NCI-H1092 (cell line): ENCODE measurements at places on chromosomes 4 and X.
A peak's percentile ranks its signal among the peaks of the same experiment; 100 is the strongest.

- no peak for DNase-seq
Measured at GRCh38 chr4:104475652-104476051, 19.0 kb downstream of the CXXC4 start.

DNA sequence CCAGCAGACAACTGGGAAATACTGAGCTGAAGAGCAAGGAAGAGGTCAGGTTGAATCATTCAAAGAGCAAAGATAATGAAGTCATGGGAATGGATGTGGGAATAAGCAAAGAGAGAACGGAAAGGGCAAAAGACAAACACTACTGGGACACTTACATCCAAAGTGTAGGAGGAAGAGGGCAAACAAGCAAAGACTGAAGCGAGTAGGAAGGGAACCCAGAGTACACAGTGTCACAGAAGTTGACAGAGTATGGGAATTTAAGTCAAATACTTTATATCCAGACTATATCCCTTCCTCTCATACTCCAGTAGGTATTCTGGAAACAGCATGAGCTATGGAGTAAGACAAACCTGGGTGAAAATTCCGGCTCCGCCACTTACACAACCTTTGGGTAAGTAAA is 12.5 kb downstream of the GPC3 start:
- no peak for DNase-seq

DNA sequence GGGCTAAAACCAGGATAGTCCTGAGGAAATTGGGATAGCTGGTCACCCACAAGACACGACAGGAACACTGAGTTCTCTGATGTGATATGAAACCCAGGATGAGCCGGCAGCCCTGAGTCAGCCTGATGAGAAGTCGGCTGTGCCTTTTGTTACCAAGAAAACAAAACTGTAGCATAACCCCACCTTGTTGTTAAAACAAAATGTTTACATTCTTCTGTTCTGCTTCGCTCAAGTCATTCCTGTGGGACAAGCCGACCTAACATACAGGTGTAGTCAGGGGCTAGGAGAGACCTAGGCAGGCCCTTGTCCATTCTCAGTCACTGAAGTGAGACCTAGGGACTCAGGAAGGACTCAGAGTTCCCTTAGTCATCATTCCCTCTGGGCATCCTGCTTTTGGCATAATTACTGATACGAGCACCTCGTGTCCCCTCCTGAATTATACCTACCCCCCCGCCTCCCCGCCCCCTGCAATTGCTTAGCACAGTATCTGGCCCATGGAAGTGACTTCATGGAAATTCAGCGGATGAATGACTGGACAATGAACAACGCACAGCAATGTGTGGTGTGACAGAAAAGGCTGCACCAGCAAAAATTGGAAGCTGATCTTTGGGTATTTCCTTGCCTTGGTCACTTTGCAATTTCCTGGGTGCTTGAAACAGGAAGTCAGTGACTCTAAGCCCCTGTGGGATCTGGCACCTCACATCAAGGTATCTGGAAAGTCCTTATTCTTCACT is 31.9 kb upstream of the TLR2 start:
- no peak for DNase-seq

- no peak for DNase-seq
Measured at GRCh38 chr4:4871573-4872313, 12.3 kb downstream of the MSX1 start.

DNA sequence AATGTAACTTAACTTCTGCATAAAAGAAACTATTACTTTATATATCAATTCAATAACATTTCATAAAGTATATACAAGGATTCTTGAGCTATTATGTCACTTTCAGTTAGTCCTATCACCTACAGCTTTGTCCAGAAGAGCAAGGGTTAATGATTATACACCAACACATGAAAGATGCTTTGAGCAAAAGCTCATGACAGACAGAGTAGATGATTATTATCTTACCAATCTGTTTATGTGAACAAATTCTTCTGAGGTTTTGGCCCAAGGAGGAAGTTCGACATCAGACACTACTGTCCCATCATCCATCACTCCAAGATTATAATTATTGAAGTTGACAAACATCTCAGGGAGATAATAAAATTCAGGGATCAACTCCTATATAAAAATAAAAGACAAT is 166.7 kb upstream of the MAB21L2 start:
- no peak for DNase-seq

DNA sequence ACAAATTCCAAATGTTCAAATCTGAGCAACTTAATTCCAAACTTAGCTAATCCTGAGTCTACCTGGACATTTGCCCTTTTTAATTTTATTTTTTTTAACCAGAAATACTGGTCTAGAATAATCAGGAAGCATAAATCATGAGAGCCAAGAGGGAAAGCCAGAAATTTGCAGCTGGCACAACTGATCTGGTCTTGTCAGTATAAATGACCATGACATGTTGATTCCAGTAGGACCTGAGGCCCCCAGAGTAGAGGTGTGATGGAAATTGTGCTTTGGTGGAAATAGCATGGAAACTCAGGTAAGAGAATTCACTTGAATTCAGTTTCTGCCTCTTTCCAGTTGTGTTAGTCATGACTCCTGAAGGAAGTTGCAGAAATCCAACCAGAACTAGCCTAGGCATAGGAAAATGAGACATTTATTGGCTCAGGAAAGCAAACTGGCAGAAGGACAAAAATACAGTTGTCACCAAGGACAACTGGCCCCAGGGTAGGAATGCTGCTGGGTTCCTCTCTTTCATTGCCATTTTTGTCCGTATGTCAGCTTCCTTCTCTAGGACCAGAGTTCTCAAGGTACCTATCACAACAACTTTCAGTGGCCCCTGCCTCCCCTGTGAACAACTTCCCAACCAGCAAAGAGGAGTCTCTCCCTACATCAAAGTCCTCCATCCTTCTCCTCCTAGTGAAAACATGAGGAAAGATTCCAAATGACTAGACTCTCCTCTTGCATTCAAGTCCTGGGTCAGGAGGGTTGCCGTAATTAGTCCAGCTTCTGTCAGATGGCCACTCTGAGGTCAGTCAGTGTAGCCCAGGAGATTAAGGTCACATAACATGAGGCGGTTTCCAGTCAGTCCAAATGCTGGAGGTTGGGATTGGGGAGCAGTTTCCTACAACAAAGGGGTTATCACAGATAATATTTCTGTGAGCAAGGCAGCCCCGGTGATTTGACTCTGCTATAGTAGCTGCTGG is 29.3 kb upstream of the MYOZ2 start:
- DNase-seq: no peak

DNA sequence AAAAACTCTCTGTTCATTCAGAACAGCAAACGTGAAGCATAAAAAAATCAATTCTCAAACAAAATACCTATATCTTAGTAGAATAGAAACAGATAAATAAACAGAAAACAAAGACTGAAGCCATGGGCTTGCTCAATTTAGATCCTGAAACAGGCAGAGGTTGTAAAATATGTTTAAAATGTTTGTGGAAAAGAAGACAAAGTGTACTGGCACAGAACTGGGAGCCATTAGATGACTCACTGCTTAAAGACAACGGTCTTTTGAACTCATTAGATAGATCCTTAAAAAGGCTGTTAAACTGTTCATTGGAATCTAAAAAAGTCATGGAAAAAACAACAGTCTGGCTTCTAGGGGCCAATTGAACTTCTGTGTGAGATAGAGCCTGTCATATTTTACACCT is 247.0 kb upstream of the NDST4 start:
- no peak for DNase-seq

DNA sequence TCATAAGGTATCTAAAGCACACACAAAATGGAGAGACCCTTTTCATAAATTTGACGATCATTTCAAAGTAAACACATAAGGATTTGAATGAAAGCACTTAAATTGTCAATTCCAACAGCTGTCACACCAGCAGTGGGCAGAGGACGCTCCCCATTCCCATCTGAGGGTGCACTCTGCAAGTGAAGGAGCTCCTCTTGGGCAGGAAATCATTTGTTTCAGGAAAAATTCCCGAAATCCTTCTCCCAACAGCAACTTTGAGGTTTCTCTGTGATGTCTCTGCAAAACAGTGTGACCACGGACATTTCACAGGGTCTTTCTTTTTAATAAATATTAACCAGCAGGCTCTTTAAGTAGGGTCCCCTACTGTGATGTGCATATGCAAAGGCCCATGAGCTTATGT is 111.0 kb downstream of the EPHA5 start:
- DNase-seq: peak; percentile 23

GRCh38 chrX:50638123-50638522 is 167.5 kb upstream of the DGKK start:
- no peak for DNase-seq

DNA sequence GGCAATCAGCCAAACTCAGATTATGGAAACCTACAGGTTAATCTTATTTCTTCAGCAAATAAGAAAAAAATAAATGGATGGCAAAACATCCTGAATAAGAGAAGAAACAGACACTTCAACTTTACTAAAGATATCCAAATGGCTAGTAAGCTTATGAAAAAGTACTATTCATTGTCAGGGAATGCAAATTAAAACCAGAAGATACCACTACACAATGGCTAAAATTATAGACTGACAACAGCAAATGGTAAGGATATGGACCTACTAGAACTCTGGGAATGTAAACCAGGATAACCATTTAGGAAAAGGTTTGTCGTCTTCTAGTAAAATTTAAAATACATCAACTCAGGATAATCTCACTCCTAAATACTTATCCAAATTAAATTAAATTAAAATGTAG is 24.3 kb downstream of the GRSF1 start:
- no peak for DNase-seq

DNA sequence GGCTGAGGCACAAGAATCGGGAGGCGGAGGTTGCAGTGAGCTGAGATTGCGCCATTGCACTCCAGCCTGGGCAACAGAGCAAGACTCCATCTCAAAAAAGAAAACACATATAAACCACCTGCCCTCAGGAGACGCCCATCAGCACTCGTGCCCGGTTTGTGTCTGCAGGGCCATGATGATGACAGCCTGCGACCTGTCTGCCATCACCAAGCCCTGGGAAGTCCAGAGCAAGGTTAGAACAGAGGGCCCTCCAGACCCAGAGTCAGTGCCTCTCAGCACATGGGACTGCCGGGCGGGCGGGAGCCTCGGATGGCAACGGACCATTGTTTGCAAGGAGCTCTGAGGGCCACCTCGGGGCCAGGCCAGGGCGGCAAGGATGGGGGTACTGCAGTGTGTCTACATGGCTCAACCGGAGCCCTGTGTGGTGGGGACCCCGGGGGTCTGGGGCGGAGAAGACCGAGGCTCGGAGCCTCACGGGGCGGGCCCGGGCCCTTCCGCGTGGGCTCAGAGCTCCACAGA is 9.3 kb downstream of the ATP5ME start:
- no peak for DNase-seq

DNA sequence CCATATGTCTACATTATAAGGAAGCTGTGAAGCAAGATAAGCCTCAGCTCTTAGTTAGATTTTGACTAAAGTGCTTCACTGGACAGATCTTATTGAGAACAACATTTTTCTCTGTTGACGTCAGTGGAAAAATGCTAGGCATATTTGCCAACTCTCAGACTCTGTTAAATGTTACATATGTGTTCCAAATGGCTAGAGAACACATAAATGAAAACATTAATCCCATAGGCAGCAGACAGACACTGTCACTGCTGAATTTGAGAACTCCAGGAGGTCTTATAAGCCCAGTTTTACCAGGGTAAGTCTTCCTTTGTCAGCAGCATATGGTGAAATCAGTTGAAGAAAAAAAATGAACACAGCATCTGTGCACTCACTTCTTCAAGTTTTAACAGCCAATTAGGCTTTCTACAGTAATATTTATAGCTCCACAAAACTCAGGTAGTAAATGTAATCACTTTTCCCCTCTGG is 186.9 kb downstream of the CAMK2D start:
- DNase-seq: no peak

GRCh38 chrX:9369802-9370291 is 95.0 kb upstream of the TBL1X start:
- no peak for DNase-seq

DNA sequence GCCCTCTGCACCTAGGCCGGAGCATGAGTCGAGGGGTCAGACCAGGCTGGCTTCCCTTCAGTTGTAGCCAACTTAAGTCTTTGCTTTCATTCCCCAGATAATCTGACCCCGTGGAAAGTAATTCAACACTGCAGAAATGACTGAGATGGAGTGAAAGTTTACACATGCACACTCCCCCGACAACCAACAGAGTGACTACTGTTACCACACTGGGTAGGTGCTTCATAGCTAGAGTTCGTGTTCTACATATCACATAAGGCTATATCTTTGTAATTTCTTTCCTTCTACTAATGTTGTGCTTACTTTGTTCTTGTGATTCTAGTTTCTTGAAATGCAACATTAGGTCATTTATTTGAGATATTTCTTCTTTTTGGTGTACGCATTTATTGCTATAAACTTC is 7.2 kb upstream of the CTAG2 start:
- DNase-seq: no peak

DNA sequence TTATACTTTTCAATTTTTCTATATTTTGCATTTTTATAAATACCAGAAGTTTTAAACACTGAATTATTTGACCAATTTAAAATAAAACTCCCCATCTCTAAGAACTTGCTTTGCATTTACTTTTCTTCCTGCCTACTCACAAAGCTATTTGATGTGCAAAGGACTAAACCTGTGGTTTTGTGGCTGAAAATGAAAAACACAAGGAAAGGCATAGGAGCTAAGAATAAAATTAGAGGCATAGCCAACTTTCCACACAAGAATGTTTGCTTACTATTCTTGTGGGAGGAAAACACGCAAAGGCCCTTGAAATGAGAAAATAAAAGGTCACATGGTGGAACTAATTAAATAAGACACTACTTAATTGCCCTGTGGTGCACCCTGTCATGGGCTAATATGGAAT is 221.2 kb downstream of the KLHL13 start:
- no peak for DNase-seq

DNA sequence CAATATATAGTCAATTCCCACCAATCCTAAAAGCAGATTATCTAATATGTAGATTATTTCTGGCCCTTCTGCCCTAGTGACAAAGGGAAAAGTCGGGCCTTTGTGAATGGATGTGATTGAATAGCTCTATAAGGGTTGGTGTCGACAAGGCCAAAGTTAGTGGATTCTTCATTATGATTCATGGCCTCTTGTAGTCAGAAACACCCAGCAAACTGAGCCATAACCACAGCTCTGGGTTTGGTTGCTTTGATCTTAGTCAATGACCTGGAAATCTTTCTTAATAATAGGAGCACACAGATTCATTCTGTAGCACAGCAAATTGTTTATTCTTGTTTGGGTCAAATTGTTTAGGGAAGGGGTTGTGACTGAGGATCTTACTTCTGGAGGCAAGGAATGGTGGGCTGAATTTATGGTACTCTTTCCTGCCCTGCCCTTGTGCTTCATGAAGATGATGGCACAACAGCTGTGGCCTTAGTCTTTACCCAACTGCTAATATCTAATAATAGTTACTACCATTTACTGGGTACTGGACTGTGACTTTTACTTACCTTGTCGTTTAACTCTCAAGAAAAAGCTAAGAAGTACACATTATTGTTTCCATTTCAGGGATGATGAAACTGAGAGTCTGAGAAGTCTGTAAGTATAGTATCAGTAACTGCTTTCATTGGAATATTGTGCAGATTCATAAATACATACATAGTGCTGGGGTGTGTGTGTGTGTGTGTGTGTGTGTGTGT is 74.0 kb downstream of the AFF2 start:
- DNase-seq: no peak

DNA sequence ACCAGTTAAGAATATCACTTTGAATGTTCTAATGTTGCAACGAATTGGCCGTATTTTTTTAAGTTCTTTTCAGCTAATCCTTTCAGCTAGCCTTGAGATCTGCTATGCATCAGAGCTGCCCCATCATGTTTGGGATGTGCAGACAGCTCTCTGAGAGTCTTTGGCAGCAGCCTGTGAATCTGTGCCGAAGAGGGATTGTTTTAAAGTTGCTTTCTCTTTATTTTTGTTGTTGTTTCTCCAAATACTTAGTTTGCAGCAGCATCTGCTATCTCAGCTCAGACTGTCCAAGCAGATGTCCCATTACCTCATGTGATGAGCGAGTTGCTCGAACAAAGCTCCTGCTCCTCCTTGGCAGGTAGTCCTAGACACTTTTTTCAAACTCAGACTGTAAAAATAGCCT is 1002.5 kb upstream of the INTU start:
- DNase-seq: no peak
